Glutamatergic neuron (in vitro differentiated cells): ENCODE measurements at places on chromosomes 3 and 15. TPM values are rescaled to one million over a fixed set of nuclear protein-coding genes. Genes with fewer than 3 reads are reported as not detected.

The LSM3 gene
- 8.4 TPM for total RNA-seq

The ANKRD34C gene
- not detected for total RNA-seq

GRCh38 chr3:3196148-3196861 lies 16.8 kb upstream of the CRBN start:
- H3K4me1 ChIP-seq = peaks cover 6% of the 10 kb centered on the region
- H3K4me3 ChIP-seq = no peak overlapping the region
- no peak overlapping the region for H3K27ac ChIP-seq
- H3K27me3 ChIP-seq = peaks cover 2% of the 10 kb centered on the region
- no peaks in the 10 kb centered on the region for H3K36me3 ChIP-seq
- DNase-seq = peak; percentile 63

GRCh38 chr15:43134157-43134635 lies 810 bp downstream of the TMEM62 start:
- peaks cover 3% of the 10 kb centered on the region for H3K4me1 ChIP-seq
- peaks cover 4% of the 10 kb centered on the region for H3K27me3 ChIP-seq
- H3K4me3 ChIP-seq = peak overlapping the region; percentile 90
- H3K27ac ChIP-seq = peak overlapping the region; percentile 62
- H3K36me3 ChIP-seq = peaks cover 4% of the 10 kb centered on the region
- no peak for DNase-seq

DNA sequence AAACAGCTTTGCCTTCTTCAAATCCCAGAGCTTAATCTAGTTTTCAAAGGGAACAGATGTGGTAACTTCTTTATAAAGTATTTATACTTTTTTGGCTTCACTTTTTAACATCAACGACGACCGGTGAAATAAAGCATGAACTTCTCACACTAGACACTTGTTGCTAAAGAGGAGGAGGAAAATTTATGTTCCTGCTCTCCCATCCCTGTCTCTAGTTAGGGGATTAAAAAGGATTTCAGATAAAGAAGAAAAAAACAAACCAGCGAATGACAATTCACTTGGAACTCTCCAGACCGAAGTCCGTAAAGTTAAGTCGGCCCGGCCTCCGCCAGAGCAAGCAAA lies 672 bp downstream of the NEDD4 start:
- H3K36me3 ChIP-seq = no peaks in the 10 kb centered on the region
- no peaks in the 10 kb centered on the region for H3K4me1 ChIP-seq
- H3K27me3 ChIP-seq = peaks cover 3% of the 10 kb centered on the region
